ENCODE measurements at places on chromosomes 16 and 17. TPM values are rescaled to one million over a fixed set of nuclear protein-coding genes. Genes with fewer than 3 reads are reported as not detected.

DNA sequence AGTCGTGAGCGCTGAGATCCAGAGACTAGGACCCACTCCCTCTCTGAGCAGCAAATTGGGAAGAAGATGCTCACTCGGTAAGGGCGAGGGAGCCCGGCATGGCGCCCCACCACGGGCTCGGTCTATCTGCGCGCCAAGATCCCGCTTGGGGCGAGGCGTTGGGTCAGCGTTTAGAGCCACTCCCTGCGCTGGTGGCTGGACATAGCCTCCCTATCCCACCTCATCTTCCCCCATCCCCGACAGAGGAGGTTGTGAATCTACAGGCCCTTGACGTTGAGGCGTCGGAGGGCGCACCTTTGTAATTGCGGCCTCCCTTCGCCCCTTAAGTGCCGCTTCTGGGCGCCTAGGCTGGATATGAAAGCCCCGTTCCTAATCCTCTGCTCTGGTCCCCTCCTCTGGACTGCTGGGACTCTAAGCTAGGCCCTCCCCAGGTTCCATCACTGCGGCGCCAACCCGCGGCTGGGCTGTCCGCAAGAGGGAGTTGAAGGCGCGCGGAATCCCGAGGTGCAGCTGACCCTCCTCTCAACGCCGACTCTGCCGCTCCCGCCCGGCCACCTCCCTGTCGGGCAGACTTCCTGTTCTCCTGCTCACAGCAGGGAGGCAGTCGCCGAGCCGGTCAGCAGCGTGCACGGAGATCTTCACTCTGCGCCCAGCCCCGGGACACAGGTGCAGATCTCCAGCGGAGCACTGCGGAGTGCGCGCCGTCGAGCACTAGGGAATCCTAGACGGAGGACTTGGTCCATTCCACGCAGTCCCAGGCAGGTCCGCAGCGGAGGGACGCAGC lies 16.1 kb upstream of the HOXB9 start:
- peak; percentile 65 for DNase-seq

Gene RNF222
- not detected for total RNA-seq

DNA sequence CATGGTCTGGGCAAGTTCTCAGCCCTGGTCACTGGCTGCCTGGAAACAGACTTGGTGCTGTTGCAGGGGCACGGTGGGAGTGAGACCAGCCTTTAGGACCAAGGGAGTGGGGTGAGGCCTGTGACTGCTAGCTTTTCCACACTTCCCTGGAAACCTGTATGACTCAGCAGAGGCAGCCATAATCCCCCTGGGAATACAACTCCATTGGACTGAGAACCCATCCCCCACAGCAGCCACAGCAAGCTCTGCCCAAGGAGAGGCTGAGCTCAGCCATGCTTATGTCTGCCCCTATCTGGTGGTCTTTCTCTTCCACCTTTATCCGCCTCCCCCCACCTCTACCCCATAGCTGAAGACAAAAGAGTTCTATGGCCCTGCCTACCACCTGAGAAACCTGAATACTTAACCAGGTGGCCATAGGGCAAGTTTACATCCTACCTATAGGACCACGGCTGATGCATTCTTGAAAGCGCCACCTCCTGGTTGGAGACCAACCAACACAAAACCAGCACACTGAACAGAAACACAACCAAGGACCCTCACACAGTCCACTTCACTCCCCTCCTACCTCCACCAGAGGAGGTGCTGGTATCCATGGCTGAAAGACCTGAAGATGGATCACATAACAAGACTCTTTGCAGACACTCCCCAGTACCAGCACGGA lies 816.2 kb upstream of the SOX9 start:
- DNase-seq: no peak

DNA sequence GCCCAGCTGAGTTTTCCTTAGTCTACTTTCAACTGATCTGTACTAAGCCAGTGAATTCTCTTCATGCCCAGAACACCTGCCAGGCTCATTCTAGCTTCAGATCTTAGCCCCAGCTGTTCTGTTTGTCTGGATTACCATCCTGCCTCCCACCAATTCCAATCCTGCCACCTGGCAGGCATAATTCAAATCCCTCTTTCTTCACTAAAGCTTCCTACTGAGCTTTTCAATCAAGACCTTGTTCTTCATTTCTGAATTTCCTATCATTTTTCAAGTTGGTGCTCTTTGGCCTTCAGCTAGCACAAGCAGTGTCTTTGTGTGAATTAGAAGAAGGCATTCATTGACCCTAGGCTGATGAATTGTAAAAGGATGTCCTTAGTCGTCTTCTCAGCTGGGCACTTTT lies 357.6 kb downstream of the UTP18 start:
- DNase-seq: no peak

Gene TBC1D3I
- total RNA-seq: not detected

DNA sequence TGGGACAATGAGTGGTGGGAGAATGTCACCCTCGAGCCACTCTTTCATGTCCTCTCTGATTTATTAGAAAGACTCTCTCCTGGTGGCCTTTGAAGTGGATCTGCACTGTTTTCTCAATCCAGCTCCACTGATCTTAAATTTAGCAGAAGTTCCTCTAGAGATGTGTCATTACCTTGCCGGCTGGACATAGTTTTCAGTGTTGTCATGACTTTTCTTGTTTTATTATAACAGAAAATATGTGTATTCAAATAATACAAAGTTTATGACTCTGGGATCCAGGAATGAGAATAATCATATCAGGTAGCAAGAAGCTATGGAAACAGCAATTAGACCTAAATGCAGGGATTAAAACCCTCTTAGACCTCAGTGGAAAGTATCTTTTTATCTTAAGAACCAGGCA lies 247.5 kb upstream of the ELAC2 start:
- no peak for DNase-seq

Gene ZNF205
- total RNA-seq: 14.5 TPM

DNA sequence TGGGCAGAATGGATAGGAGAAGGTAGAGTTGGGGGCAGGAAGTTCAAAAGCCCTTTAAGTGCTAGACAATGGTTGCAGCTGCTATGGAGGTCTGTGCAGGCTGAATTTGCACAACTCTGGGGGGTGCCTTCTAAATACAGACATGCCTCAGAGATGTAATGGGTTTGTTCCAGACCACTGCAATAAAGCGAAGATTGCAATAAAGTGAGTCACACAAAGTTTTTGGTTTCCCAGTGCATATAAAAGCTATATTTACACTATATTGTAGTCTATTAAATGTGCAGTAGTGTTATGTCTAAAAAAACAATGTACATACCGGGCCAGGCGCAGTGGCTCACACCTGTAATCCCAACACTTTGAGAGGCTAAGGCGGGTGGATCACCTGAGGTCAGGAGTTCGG lies 60.5 kb upstream of the MYOCD start:
- DNase-seq: no peak

Gene TMC8
- total RNA-seq: 18.1 TPM

DNA sequence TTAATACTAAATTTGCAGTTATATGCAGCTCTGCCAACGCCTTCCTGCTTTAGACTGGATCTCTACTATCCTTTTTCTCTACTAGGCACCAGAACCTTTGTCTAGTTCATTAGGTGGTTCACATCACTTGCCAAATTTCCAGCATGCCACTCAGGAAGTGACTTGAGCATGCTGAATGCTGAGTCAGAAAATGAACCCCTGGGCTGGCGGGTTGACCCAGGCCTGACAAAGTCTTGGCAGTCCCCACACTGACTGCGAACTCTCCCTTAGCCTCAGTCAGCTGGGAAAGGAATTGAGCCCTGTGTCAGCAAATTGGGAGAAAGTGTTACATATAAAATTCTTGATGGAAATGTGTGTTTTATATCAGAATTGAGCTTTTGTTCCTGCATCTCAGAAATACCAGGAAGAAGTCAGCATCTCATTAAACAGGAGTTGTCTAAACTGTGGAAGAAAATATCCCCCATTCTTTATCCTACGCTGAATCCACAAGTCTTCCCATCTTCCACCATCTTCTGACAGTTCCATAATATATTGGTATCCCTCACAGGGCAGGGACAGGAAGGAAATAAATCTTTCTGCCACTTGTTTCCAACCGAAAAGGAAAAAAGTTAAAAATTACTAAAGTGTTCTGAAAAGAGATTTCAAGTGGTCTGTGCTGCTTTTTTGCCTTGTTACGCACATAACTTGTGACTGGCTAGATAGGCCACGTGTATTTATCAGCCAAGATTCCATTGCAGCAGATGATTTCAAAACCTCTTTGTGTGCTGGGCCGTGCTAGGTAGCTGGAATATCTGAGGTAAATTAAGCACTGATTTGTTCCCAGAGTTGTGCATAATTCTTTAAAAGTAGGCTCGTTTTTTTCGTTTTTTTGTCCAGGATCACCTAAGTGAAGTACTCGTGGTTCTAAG lies 16.7 kb upstream of the SLC12A3 start:
- no peak for DNase-seq

Gene NLRC3
- 6.8 TPM for total RNA-seq

DNA sequence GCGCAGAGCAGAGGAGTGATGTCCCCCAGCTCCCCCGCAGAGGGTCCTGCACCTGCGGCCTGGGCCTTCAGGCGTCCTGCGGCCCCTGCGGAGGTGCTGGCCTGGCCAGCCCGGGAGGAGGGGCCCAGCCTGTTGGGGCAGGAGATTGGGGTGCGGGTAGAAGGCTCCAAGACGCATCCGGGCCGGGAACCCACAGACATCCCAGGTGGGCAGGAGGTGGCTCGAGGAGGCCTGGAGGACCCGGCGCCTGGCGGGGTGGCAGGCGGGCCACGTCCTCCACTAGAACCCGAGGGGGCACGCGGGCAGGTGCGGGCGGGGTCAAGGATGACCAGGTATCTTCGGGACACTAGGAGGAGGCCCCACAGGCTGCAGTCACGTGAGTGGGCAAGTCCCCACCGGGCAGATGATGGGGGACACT lies 647 bp upstream of the SECTM1 start:
- no peak for DNase-seq

Gene CDH3
- not detected for total RNA-seq

DNA sequence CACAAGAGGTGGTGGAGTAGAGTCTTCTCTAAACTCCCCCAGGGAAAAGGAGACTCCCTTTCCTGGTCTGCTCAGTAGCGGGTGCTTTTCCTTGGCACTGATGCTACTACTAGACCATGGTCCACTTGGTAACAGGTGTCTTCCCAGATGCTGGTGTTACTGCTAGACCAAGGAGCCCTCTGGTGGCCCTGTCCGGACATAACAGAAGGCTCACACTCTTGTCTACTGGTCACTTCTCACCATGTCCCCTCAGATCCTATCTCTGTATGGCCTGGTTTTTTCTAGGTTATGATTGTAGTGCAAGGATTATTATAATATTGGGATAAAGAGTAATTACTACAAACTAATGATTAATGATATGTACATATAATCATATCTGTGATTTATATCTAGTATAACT lies 49.7 kb upstream of the ARL4D start:
- DNase-seq: no peak

DNA sequence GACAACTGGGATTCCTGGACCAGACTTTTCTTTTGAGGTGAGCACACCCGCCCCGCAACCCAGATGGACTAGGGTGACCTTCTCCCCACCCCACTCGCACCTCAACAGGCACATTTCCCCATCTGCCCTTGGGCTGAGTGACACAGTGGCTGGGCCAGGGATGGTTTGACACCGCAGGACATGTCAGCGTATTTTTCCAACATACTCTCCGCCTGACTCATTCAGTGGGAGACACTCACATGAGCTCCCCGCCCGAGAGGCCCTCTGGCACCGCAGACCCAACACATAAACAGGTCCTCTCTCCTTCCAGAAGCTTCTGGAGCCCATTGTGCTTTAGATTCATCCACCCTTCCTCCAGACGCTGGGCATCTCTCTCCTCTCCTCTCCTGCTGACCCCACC lies 69.4 kb downstream of the ZDHHC7 start:
- no peak for DNase-seq

DNA sequence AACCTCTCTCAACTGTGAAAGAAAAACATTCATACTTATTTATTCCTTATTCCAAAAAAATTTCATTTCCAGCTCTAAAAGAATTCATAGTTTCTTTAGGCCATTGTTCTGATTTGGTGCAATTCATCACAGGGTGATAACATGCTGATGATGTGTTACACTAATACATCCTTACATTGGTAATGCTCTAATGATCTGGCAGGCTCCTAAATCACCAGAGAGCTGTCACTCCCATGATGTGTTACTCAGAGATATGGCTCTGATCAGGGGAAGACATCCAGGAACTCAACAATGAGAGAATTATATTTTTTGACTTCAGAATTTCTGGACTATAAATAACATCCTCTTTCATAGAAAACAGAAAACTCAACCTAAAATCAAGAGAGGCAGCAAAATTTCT lies 209.3 kb downstream of the CHD9NB start:
- no peak for DNase-seq

- no peak for DNase-seq
Observed at GRCh38 chr17:45009676-45010467, 41.6 kb downstream of the DCAKD start.

DNA sequence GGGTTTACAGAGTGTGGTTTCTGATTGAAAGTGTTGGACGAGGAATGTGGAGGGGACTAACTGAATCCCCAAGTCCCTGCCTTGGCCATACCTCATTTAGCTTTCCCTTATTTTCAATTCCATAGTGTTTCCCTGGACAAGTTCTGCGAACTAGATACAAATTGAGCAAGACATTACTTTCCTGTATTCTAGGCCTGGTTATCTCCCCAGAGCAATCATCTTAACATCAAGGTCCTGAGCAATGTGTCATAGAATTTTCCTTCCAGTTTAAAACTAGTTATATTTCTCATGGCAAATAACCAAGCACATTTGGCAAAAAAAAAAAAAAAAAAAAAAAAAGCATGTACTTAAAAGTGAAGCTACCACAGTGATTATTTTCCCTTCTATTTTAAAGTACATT lies 330.1 kb downstream of the CDH11 start:
- DNase-seq: no peak

Gene TMEM235
- not detected for total RNA-seq

GRCh38 chr17:79785900-79786810 lies 8.2 kb downstream of the CBX2 start:
- DNase-seq: no peak

Gene SCNN1G
- not detected for total RNA-seq

Gene TPSB2
- total RNA-seq: 89.7 TPM

Gene CCL16
- total RNA-seq: 1.1 TPM

Gene ACSM2A
- not detected for total RNA-seq

- DNase-seq: no peak
Observed at GRCh38 chr16:62846399-62847057, 810.3 kb upstream of the CDH8 start.

DNA sequence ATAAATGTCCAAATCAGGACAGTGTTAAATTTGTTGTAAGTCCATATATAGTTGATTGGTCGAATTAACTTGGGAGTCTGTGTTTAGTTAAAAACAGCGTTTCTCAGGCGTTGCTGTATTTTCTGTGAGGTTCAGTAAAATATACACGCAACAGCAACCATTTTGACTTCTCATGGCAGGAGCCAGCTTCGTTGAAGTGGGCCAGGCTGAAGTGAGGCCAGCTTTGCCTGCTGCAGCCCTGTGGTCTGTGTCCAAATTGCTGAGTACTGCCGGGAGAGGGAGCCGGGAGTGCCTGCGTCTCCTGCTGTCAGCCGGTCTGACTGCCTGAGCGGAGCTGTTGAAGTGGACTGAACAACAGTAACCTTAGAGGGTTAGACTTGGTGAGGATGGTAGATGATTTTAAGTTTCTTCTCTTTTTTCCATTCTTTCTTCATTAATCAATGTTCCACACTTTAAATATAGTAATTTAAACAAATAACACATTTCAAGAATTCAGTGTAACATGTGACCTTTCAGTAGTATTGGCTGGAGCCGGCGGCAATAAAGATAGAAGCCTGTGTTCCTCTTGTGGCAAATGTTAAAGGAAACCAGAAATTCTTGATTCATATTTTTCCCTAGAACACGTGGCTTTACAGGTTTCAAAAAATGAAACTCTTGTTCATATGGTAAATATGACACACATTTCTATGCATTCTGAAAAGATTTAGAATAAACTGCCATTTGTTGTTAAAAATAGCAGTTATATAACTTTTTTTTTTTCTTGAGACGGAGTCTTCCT lies 37.0 kb upstream of the ZNF750 start:
- no peak for DNase-seq

Gene TNP2
- not detected for total RNA-seq

Gene CHST5
- 89.0 TPM for total RNA-seq

Measured in Peyer's patch (tissue), 4 donors.